NCI-H187 treated with DMSO at 0.1 percent for 48 hours (cell line): ENCODE measurements at places on chromosomes 3 and 15.

- DNase-seq, result no peak
Measured at GRCh38 chr15:68643216-68643830, 64.5 kb downstream of the CORO2B start.

DNA sequence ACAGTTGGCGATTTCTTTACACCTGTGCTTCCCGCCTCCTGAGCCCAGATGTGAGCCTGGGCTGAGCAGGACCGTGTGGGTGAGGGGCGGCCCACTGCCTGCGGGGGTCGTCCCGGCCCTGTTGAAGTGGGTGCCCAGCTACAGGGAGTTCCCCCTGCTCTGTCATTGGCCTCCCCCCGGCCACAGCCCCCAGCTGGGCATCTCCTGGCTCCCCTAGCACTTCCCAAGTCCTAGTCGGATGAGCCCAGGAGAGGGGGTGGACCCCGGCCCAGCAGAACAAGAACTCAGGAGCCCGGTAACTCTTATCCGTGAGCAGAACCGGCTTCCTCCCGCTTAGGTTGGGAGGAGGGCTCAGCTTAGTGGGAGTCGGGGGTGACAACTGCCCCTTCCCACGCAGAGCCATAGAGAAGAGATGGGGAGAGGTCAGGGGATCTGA is 757 bp downstream of the PAQR5 start:
- DNase-seq, result no peak

DNA sequence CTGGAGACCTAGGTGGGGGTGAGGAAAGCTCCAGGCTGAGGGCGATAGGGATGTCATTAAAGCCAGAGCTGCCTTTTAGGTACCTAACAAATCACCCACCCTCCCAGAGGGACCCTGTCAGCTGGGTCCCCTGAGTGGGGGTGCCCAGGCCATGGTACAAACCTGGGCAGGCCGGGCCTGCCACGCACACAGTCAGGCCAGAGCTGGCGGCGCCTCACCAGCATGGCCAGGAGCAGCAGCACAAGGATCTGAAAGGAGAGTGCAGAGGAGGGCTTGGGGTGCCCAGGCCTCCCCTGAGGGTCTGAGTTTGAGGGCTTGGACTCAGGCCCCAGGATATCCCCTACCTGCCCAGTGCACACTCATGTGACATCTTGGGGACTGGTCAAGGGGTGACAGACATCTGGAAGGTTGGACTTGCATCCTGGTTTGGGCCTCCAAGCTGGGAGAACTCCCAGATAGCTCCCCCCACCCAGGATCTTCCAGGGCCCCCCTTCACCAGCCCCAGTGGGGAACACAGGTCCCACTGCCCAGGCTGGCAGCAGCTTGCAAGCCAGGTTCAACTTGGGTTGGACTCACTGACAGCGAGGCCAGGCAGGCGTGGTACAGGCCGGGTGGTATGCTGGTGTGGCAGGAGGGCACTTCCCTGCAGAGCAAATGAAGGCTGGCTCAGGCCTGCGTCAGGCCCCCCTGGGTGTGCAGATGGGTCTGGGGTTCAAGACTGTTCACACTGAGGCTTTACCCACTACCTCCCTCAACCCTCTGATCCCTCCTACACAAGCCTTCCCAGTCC is 5.2 kb downstream of the STRA6 start:
- no peak for DNase-seq

GRCh38 chr15:92061511-92062195 is 208.1 kb downstream of the SLCO3A1 start:
- DNase-seq, result no peak

GRCh38 chr3:177015881-177016280 is 181.4 kb downstream of the TBL1XR1 start:
- no peak for DNase-seq

DNA sequence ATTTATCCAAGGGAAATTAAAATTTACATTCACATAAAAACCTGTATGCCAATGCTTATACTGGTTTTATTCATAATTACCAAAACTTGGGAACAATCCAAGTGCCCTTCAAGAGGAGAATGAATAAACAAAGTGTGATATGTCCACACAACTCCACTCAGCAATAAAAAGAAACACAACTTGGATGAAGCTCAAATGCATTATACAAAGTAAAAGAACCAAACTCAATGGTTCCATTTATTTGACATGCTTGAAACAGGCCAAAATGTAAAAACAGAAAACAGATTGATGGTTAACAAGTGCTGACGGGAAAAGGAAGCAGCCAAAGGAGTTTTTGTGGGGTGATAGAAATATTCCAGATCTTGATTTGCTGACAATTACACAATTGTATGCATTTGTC is 23.5 kb downstream of the OCA2 start:
- DNase-seq, result no peak

DNA sequence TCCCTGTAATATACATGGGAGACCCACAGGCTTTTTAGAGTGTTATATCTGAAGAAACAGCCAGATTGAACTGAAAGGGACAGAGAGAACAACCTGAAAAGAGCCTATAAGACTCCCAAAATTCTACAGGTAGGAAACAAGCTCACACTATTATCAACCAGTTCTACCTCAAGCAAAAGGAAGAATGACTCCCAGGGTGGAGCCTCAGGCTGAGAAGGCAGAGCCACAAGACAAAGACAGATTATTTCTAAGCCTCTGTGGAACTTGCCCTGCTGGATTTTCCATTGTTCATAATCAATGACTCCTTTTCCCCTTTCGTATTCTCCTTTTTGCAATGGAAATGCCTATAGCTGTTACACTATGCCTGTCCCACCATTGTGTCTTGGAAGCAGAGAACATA is 95.1 kb upstream of the LMCD1 start:
- DNase-seq, result no peak

GRCh38 chr3:184715943-184716621 is 4.2 kb upstream of the MAGEF1 start:
- DNase-seq, result no peak

- no peak for DNase-seq
Measured at GRCh38 chr3:126439968-126440708, 35.6 kb downstream of the ZXDC start.

DNA sequence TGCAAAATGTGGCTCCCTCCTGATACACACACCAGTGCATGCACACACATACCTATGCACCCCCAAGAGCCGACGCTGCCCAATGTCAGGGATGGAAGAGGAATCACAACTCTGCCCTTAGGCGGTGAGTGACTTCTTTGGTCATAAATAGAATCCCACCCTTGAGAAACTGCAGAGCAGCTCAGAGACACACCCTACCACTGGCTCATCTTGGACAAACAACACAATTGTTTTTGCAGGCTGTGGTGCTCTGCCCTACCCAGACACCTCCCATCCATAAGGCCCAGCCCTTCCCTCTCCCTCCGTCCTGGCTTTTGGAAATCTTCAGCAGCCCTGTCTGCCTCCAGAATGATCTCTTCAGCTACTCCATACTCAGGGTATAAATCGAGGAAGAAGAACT is 73.8 kb upstream of the HRH1 start:
- no peak for DNase-seq

DNA sequence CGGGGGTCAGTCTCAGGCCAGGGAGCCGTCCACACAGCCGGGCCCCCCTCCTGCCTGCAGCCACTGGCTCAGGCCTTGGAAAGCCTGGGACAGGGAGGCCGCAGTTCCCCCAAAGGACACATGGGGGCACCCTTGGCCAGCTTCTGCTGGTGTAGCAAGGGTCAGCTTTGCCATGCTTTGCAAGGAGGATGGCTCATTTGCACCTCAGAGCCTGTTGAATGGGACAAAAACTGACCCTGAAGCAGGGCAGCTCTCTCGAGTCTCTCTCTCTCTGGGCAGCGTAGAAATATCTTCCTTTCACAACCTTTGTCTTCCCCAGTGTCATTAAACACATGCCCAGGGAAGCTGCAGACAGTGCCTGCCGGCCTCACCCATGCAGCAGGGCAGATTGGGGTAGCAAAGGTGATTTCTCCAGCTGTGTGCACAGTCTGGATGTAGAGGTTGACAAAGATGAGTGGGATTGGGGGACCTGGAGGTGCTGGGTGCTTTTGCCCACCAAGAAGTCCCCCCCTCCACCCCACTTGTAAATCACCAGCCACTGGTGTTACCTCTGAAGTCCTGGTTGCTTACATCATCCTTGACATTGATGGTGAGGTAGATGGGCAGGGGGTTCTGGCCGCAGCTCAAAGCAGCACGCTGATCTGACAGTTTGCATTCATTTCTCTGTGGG is 17.4 kb upstream of the EHD4 start:
- DNase-seq, result no peak

DNA sequence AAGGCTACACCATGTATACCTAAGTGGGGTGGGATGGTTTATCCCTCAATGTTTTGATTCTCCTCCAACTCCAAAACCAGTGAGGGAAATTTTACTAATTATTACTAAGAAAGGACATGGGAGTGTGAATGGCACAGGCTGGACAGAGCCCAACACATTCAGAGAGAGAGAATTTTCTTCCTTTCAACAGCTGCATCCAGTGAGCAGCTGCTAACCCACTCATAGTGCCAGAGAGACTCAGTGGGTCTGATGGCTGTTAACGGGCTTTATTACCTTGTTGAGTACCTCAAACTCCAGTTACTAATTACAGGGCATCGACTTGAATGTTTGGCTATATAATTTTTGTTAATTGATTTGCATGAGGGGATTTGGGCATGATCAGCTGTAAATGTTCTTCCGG is 75.8 kb downstream of the RORA start:
- DNase-seq, result no peak

- no peak for DNase-seq
Measured at GRCh38 chr15:50140983-50141382, 21.9 kb upstream of the ATP8B4 start.

DNA sequence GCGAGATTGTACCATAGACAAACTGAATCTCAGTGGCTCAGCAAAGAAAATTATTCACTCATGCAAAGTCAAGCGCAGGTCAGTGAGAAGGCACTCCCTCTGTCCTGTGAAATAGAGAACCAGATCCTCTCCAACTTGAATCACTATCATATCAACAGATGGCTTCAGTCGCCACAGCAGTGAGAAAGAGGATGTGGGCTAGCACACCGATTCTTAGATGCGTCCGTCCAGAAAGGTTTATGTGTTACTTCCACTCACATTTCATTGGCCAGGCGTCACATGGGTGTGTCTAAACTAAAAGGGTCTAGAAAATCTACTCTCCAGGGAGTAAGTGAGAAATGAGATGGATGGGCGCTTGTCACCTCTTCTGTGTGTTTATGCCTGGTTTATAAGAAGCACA is 141.6 kb upstream of the KBTBD8 start:
- no peak for DNase-seq

- DNase-seq, result no peak
Measured at GRCh38 chr3:40853474-40853873, 328.7 kb downstream of the ZNF621 start.

DNA sequence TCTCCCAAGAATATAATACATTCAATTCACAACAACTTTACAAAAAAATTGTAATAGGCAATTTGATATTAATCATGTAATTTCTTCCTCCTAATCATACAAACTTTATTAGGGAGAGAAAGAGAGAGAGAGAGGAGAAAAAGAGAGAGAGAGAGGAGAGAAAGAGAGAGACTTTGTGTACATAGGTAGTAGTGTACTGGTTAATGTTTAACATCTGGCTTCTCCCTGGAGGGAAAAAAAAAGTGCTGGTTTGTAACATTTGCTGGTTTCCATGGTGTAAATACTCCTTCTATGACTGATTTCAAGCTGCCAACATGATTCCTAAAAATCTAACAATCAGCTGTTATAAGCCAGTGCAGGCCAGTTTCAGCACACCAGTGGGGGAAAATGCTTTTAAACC is 98.0 kb upstream of the ARHGEF26 start:
- no peak for DNase-seq

GRCh38 chr3:124401843-124402242 is 328.4 kb upstream of the UMPS start:
- DNase-seq, result no peak

GRCh38 chr3:129345971-129346370 is 67.3 kb downstream of the HMCES start:
- no peak for DNase-seq

DNA sequence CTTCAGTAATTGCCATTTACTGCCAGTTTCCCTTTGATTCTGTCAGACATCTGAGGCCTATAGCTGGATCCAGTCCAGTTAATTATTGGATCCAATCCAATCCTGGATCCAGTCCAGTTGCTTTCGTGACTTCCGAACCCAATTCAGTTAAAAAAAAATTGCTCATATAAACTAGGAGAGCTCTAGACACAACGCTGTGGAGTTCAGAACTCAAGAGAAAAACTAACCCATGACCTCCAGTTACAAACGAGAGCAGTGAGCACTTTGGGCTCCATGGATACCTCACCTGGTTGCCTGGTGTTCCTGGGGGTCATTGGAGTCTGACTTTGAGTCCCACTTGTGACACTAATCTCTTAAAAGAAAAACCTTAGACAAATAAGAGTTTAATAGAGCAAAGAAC is 269.8 kb downstream of the THSD4 start:
- no peak for DNase-seq

DNA sequence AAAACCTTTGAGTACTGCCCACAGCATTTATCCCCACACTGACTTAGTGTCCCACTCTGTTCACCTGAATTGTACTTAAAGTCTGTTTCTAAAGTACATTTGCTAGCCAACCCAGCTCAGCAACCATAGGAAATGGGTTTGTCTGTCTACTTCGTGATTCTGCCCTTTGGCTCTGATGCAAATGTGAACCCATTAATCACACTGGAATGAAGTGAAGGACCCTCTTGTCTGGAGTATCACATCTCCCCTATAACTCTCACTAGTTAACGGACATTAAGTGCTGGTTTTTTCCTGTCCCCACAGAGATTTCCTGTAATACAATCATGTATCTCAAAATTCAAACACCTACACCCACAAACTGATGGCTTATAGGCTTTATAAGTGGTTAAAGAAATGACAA is 20.5 kb downstream of the EID1 start:
- no peak for DNase-seq

DNA sequence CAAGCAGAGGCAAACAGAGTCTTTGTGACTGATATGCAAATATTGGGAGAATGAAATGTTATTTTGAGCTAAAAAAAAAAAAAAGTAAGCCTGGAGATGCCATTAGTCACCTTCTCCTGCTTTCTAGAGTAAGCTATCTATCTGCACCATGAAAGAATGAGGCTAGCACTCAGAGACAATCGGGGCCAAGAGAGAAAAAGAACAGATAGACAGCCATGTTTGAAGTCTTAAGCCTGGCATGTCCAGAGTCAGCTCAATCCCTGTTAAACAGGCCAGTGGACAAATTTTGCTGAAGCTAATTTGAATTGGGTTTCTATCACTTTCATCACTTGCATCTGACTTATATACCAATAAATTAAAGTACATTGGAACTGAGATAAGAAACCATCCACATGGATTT is 204.4 kb downstream of the SLC9A9 start:
- DNase-seq, result no peak

DNA sequence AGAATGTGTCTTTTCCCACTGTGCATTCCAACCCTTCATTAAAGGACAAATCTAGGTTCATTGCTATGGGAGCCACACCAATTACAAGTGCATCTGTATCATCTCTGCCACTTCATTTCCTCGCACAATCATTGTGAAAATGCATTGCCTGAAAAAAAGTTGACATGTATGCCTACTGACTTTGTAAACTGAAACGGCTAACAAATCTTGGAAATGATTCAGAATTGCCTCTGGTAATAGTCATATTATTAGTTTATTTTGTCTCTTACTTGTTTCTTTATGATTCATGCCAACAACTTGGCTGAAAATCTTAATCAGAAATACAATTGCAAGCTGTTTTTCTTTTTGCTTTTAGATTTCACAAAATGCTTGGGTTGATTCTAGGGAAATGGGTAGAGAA is 497.1 kb downstream of the ZIC1 start:
- DNase-seq, result no peak
